ENCODE measurements at places on chromosomes 1 and 21. TPM values are rescaled to one million over a fixed set of nuclear protein-coding genes. Genes with fewer than 3 reads are reported as not detected.

- no peak overlapping the region for H3K4me3 ChIP-seq
- no peaks in the 10 kb centered on the region for H3K27me3 ChIP-seq
- peaks cover 3% of the 10 kb centered on the region for H3K36me3 ChIP-seq
- peaks cover 10% of the 10 kb centered on the region for H3K4me1 ChIP-seq
Measured at GRCh38 chr1:202791077-202791747, 17.0 kb downstream of the KDM5B start.

DNA sequence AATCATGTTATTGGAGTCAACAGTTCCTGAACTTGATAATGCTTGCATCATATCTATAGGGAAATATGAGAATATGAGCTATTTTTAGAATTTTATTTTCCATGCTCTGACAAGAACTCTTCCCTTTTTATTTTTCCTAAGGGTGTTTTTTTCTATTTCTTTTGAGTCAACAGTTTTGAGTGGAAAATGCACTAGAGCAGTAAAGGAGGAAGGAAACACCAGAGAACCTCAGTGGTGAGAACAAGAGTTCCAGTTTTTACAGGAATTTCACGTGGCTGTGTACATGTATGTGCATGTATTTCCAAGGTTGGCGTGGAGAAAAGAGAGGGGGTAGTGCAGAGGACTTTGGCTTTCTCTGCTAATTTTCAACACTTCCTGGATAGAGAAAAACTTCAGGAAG, 63.6 kb upstream of the TNFSF18 start:
- H3K36me3 ChIP-seq = no peaks in the 10 kb centered on the region
- no peaks in the 10 kb centered on the region for H3K4me1 ChIP-seq
- DNase-seq = no peak
- H3K4me3 ChIP-seq = no peak overlapping the region
- peaks cover 1% of the 10 kb centered on the region for H3K27me3 ChIP-seq

- H3K36me3 ChIP-seq = no peaks in the 10 kb centered on the region
- H3K4me3 ChIP-seq = no peak overlapping the region
- no peaks in the 10 kb centered on the region for H3K27me3 ChIP-seq
Measured at GRCh38 chr1:166272851-166273250, 106.0 kb upstream of the FAM78B start.

Gene SLC5A9
- not detected for total RNA-seq

Gene ADAMTS1
- total RNA-seq = not detected

Gene OR10X1
- total RNA-seq = not detected

DNA sequence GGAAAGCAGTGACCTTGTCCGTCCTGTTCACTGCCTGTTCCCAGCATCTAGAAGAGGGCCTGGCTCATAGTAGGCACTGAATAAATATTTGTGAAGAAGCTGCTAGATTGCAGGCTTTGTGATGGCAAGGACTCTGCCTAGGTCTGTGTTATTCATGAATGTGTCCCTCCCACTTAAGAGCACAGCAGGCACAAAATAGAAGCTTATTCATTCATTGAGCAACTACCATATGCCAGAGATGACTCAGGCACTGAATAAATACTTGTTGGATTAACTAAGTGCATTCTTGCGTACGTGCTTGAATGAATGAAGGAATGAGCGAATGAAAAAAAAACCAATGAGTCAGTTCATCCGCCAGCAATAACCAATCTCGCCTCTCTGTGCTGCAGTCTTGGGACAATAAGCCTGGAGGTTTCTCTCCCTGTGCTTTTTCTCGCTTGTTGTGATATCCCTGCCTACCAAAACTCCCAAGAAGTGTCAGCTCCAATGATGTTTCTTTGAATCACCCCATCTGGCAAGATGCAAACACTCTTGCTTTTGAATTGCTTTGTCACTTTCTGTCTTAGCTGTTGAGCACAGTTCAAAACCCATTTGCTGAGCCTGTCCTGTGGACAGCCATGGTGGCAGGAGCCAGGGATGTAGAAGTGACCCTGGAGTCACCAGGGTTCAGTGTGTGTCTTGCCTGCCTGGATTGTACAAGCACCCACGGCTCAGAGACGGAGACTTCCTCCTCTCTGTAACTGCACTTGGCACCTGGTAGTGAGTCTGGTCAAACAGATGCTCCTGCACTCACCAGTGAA, 143.9 kb downstream of the KAZN start:
- no peaks in the 10 kb centered on the region for H3K4me1 ChIP-seq
- no peaks in the 10 kb centered on the region for H3K36me3 ChIP-seq
- H3K4me3 ChIP-seq = no peak overlapping the region
- DNase-seq = no peak
- H3K27ac ChIP-seq = no peak overlapping the region
- H3K27me3 ChIP-seq = peaks cover 24% of the 10 kb centered on the region

- peaks cover 4% of the 10 kb centered on the region for H3K27me3 ChIP-seq
- peak overlapping the region; percentile 89 for H3K27ac ChIP-seq
- peaks cover 5% of the 10 kb centered on the region for H3K36me3 ChIP-seq
- peak overlapping the region; percentile 88 for H3K4me3 ChIP-seq
Measured at GRCh38 chr1:93845538-93846205, 33.3 kb downstream of the DNTTIP2 start.

Measured in activated CD4-positive, alpha-beta memory T cell treated with anti-CD3 and anti-CD28 coated beads for 36 hours (primary cell).